IPS-NIHi11 (cell line): ENCODE measurements at places on chromosomes 6 and 20.
A peak's percentile ranks its signal among the peaks of the same experiment; 100 is the strongest.

DNA sequence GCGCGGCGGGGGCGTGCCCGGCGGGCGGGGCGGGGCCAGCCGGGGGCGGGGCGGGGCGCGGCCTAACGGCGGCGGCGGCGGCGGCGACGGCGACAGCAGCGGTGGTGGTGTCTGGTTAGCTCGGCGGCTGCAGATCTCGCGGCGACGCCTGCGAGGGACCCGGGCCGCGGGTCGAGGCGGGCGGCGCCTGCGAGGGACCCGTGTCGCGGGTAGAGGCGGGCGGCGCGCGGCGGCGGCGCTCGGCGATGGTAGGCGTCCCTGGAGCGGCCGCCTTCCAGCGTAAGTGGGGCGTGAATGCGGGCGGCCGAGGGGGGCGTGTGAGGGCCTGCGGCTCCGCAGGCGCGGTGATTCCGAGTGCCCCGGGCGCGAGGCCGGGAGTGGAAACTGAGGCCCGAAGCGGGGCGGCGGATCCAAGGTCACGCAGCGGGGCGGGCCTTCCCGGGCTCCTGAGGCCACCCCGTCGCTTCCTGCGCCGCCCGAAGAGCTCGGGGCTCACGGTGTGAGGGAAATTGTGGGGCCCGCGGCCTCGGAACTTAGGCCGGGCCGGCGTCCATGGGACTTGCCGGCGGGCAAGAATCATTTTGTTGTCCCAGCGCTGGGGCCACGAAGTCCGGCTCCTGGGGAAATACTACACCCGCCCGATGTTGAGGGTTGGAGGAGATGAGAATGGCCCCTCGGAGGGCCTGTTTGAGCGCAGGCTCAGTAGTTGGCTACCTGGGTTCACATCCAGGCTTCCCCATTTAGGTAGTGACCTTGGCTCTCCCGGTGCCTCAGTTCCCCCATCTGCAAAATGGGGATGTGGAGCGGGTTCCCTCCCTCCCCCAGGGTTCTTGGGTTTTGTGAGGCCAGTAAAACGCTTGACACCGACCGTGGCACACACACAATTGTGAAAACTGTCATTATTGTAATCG lies at the start of gene CBFA2T2:
Gene CBFA2T2 (plus strand): TSS at position 74 of the 911 bp plus-strand sequence. CDS start 172 bp downstream, at position 246.
- DNase-seq: no peak

DNA sequence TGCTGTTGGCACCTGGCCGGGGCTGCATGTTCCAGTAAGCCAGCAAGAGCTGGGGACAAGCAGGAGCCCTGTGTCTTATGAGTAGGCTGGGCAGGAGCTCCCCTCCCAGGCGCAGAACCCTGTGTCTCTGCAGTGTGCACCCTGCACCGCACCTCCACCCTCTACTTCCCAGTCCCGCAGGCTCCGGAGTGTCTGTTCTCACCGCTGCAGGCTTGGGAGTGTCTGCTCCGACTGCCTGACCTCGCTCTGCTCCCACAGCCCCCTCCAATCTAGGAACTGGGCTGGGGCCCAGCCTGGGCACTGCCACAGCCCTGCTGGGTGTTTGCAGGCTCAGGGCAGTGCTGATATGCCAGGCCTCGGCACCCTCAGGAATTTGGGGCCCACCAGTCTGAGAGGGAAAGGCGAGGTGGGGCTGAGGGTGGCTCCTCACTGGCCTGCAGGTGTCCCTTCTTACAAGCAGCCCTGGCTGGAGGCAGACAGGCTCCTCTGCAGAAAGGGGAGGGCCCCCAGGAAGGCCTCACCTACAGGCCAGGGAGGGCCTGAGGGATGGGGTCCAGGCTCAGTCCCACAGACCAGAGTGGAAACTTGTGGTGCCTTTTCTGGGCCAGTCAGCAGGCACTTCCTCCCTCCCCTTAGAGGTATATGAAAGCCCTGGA lies 871.6 kb upstream of the GJE1 start:
- no peak for DNase-seq

- no peak for DNase-seq
Measured at GRCh38 chr6:53801022-53801421, 6.2 kb downstream of the LRRC1 start.

DNA sequence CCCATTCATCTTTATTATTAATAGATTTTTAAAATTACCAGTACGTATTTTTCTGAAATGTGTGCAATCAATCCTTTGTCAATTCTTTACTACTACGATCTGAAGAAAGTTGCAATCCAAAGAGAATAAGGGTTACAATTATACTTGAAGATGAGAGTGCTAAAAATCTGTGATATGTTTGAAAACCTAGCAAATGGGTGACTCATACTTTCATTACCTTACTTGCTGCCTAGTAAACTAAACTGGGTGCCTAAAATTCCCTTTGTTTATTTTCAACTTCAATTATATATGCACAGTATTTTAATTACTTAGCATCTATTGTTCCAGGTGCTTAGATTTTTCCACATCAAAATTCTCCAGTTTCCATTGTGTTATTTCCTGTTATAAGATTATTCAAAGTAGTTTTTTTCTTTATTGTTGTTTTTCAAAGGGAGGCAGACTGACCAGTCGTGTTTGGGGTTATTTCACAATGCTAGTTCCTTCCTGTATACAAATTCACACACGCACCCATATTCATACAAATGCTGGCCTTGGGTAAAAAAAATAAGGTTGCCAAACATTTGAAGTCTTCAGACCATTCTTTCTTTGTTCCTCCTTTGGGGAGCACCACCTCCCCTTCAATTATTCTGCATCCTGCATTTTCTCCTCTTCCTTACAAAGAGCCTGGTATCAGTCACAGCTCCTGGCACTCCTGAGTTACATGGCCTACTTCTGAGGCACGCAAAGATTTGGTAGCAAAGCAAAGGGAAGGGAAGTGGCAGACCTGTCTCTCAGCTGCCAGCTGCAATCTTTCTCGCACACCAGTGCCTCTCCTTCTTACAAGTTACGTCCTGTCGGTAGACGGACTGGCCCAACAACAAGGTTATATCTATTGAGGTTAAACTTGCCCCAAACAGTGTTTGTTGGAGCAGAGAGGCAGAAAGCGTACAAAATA lies 16.2 kb upstream of the FAM135A start:
- no peak for DNase-seq

DNA sequence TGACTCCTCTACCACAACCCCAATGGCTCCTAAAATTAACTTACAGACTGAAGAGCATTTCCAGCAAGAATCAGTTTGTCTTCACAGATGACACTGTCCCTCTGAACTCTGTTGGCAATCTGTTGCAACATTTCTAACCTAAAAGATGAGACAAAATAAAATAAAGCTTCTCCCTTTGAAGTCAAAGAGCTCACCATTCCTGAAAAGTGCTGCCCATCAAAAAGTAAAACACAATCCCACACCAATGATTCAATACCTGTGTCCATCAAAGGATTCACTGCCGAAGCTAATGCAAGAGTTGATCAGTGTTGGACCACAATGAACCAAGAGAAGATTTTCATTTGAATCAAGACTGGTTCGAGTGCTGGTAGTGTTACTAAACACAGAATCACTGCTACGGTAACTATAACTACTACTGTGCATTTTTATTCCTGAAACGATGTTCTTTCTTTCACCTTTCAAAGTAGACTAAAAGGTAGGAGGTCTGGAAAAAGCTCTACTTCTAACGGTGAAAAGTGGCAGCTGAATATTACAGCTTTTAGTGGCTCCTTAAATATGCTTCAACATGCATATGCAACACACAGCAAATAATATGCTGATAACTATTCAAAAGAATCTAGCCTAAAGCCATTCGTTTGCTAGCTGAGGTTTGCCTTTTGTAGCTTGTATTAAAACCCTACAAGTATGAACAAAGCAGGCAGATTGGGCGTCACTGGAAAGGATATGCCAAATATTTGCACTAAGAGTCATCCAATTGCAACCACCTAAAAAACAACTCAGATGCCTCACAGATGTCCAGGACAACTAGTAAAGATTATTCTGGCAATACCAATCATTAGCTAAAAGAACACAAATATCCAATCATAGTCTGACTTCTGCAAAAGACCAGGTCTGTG lies at the start of gene DST:
Gene DST (minus strand): TSS at position 524 of the 896 bp plus-strand sequence.
- no peak for DNase-seq

- no peak for DNase-seq
Measured at GRCh38 chr6:134331256-134331655, 13.3 kb upstream of the SGK1 start.

GRCh38 chr20:44702776-44703175 lies 12.4 kb upstream of the CCN5 start:
- DNase-seq: no peak

- peak; percentile 71 for DNase-seq
Measured at GRCh38 chr6:157982102-157982562, 469 bp downstream of the SYNJ2 start.

DNA sequence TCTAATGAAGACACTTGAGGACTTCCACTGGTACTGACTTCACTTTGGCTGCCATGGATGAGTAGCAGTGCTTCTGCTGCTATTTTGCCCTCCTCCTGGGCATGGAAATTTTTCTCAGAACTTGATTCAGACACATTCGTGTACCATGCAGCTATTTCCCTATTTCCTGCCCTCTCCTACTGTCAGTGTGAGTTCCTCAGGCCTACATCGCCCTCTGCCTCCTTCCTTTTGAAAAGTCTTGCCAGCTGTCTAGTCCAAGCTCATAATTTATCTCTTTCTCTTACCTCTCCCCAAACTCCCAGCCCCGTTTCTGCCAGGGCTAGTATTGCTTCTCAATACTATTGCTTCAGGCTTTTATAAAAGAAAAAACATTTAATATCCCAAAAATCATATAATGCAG lies 470.2 kb downstream of the ADGRB3 start:
- peak; percentile 8 for DNase-seq

- DNase-seq: no peak
Measured at GRCh38 chr20:8361006-8361652, 229.1 kb downstream of the PLCB1 start.

DNA sequence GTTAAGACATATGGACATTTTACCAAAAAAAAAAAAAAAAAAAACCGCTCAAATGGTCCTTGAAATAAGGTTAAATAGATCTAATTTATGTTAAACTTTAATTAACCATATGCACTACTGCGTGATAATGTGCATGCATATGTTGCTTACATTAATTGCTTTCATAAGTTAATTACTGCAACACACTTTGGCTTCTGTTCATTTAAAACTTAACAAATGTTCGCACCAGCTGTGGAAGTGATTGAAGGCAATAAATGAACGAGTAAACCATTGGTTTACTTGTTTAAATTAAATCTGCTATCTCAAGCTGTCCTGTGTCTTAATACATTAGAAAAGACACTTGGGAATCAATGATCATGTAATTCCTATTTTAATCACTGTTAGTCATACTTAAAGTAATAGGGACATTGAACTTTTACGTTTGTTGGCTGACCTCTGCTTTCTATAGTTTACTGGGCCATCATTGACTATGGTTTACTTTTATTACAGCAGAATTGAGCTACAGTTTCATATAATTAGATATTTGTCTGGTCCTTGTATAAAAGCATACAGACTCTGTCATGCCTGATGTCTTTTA lies 294.7 kb downstream of the KHDC1L start:
- DNase-seq: no peak

DNA sequence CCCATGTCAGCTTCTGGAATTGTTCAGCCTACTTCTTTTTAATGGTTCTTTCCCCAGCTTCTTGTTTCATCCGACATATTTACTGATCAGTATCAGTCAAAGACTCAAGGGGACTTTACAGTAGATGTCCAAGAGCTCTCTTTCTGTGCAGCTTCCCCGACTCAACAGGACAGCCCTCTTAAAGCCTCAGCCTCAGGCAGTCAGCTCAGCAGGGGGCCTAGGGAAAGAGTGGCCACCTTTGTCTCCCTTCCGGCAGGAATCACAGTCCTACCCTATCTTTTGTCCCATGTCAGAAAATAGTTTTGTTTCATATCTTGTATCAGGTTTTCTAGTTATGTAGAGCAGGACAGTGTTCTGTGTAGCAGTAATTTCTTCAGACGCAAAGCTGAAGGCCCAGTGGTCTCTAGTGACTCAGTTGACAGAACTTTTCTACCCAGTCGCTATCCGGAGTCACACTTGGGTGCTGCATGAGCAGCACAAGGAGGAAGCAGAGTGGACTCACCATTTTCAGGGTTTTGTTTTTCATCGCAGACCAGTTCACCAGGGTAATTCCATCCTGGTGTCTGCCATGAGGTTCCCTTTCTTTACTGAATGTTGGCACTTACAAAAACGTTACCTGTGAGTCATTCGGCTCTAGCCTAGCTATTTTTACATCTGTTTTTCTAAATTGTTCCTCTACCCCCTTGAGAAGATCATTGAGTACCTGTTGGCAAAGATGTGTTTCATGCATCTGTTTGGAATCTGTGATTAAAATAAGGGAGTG lies 47.7 kb downstream of the SPATA2 start:
- DNase-seq: no peak

DNA sequence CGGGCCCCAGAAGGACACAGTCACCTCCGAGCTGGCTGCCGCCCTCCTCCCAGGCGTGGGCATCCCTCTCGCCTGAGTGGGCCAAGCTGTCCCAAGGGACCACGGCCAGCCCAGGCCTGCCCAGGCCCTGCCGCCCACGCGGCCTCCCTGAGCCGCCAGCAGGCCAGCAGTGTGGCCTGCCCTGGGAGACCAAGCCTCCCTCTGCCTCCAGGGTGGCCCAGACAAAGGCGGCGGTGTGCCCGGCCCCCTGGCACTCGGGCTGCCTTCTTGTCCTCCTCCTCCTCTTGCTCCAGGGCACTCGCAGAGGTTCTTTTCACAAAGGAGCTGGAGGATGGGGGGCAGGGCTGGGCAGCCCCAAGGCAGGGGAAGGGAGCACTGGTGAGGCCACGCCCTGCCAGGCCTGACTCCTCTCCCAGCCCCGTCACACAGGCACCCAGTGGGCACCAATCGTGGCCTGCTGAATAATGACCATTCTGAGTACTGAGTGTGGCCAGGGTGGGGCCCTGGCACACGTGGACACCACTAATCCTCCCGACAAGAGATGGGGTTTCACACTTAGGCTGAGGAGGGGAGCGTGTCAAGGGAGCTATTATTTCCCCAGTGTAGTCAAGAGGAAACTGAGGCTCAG lies 25.3 kb downstream of the NOL4L start:
- DNase-seq: no peak

- peak; percentile 12 for DNase-seq
Measured at GRCh38 chr6:123276546-123276980, 280.5 kb downstream of the CLVS2 start.

DNA sequence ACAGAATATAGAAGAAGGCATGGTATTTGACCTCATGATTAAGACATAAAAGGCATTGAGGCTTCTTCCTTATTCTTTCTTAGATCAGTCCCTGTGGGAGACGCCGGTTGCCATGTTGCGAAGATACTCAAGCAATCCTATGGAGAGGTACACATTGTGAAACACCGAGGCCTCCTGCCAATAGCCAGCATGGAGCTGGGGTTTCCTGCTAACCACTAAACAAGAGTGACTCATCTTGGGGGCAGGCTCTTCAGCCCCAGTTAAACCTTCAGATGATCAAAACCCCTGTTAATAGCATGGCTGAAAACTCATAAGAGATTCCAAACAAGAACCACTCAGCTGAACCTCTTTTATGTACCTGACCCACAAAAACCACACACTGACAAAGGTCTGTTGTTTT lies 478.8 kb downstream of the CD83 start:
- no peak for DNase-seq

DNA sequence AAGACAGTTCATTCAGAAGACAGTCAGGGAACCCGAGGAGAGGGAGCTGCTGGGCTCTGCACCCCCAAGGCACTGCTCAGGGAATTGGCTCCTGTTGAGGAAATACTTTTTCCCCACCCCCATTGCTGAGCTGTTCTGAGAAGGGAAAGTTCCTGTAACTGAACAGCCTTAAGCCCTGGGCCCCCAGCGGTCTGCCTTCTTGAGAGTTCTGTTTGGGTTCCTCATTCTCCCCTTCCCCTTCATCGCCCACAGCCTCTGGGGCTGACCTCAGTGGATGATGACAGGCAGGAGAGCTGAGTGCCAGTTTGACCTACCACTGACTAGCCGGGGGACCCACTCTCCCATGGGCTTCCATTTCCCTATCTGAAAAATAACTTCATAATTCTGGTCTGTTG lies 10.7 kb downstream of the HCK start:
- DNase-seq: no peak

- no peak for DNase-seq
Measured at GRCh38 chr6:160986851-160987250, 4.7 kb upstream of the MAP3K4 start.
